ENCODE measurements at places on chromosomes 6 and 20.
A peak's percentile ranks its signal among the peaks of the same experiment; 100 is the strongest.

GRCh38 chr6:37168811-37169495 lies 999 bp upstream of the PIM1 start:
- peak; percentile 33 for DNase-seq

- DNase-seq, result no peak
Measured at GRCh38 chr6:112557435-112557834, 210.3 kb downstream of the RFPL4B start.

DNA sequence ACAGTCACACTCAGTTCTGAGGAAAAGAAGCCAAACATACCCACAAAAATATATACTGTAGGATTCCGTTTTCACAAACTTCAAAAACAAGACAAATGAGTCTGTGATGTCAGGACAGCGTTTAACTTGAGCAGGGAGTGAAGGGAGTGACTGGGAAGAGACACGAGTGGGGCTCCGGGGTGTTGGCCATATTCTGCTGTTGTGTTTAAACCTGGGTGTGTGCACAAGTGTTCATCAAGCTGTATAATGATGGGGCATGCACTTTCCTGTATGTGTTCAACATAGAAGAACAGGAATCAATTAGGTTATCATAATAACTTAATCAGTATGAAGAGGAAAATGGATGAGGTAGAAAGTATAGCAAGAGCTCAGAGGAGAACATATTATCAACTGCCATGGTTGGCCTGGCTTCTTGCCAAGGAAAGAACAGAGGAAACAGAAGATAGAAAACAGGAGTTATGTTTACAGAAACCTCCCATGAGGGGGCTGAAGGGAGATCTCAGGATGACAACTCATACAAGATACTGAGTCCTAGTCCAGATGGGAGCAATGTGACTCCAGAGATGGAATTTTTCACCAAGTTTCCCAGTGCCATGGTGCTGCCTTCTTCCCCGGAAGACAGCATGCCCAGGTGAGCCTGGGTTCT lies 15.1 kb upstream of the AFDN start:
- no peak for DNase-seq

- DNase-seq, result no peak
Measured at GRCh38 chr6:72724545-72724944, 102.7 kb downstream of the KCNQ5 start.

DNA sequence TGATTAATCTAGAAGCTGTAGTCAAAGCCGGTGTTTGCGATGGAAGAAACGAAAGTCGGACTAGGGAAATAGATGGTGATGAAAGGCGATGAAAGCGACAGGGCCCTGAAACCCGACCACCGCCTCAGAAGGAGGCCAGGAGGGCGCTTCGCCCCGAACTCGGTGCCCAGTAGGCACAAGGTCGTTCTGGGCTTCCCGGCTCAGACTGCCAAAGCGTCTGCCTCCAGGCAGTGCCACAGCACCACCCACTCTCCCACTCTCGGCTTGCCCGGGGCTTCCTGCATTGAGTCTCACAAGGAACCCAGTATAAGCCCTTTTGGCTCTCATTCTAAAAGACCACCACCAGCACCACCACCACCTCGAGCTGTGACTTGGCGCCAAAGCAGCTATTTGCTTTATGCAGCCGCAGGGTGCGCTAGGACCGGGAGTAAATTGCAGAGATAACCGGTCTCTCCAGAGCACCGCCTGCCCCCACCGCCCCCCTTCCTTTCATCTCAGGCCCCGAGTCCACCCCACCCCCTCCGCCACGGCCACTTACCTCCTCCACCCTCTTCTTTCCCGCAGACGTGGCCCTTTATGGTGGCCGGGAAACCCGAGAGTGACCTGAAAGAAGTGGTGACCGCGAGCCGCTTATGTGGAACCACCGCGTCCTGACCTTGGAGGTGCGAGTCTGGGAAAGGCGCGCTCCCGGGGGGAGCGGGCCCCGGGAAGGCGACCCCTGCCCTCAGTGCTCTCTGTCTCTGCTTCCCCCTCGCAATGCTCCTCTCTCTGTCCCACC lies 2.4 kb downstream of the TCF21 start:
- DNase-seq, result peak; percentile 9

DNA sequence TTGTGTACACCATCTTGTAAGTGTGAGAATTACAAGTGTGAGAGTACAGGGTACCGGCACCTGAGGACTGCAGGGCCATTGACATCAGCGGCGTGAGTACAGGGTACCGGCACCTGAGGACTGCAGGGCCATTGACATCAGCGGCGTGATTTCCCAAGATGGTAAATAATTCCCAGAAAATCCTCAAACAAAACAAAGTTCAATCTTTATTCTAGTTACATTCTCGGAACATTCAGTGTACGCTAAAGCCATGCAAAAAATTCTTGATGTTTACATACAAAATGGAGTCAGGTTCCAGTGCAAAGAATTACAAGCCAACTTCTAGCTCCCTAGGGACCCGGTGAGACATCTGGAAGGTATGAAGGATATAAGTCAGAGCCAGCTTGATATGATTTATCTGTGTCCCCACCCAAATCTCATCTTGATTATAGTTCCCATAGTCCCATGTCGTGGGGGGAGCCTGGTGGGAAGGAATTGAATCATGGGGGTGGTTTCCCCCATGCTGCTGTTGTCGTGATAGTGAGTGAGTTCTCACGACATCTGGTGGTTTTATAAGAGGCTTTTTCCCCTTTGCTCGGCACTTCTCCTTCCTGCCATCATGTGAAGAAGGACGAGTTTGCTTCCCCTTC lies 172.7 kb downstream of the TTLL2 start:
- DNase-seq, result no peak

- no peak for DNase-seq
Measured at GRCh38 chr6:46453216-46453615, 38.0 kb downstream of the RCAN2 start.

- no peak for DNase-seq
Measured at GRCh38 chr6:158121335-158121734, 46.7 kb downstream of the SERAC1 start.

DNA sequence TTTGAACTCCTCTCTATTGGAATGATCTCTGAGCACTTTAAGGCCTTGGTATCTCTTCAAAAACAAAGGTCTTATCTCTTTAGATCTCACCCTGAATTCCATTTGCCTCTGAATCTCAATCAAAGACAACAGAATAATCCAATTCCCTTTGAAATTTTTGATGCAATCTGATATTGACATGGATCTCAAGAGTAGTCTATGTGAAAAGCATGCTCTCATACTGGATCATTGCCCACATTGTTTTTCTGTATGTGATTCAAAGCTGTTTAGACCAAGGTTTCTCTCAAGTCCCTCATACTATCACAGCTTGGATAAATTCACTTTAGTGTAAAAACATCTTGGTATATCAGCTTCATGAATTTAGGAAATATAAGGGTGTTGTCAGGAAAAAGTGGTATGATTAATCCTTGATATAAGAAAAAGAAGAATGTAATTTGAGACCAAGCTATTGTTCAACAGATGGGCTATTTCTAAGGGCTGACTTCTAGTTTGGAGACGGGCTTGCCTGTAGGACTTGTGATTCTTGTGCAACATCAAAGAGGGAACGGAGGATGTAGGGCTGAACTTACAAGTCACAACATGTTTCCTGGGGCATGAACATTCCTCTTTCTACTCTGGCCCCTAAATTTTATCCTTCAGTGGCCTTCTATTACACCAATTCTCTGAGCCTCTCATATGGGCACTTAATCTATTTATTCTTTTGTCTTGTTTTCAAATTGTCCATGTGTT lies 77.9 kb upstream of the CITED2 start:
- no peak for DNase-seq

DNA sequence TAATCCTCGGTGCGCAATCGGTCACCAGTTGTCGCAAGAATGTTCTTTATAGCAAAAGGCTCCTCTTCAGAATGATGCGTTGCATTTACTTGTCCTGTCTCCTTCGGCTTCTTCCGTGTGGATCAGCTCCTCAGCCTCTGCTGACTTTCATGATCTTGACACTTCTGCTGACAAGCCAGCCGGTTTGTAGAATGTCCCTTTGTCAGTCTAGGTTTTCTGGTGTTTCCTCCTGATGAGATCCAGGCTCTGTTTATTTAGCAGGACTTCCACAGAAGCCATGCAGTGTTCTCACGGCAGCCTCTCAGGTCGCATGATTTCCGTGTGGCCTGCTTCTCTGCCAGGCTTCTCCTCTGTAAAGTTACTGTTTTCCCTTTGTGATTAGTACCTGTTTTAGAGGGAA lies 66.9 kb downstream of the STX11 start:
- no peak for DNase-seq

GRCh38 chr6:39378960-39379425 lies 56.5 kb upstream of the KCNK16 start:
- no peak for DNase-seq

- no peak for DNase-seq
Measured at GRCh38 chr6:31972709-31973350, 892 bp upstream of the DXO start.

DNA sequence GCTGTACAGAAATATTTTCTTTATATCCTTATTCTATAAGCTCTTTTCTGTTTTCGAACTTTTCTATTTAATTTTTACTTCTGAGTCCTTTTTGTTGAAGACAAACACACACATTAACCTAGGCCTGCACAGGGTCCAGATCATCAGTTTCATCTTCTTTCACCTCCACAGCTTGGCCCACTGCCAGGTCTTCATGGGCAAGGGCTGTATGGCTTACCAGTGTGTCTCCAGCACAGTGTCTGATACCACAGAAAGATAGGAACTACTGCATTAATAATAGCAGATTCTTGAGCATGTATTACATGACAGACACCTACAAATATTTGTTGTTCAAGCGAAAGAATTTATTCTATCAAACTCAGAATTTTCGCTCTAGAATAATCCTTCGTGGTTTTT lies 24.4 kb downstream of the QKI start:
- peak; percentile 46 for DNase-seq

- DNase-seq, result no peak
Measured at GRCh38 chr6:46629691-46630090, 22.9 kb downstream of the CYP39A1 start.

GRCh38 chr6:94680669-94681212 lies 896.6 kb upstream of the MANEA start:
- no peak for DNase-seq

- no peak for DNase-seq
Measured at GRCh38 chr6:41584668-41585205, 38.6 kb downstream of the FOXP4 start.

GRCh38 chr6:37648465-37649330 lies 49.0 kb downstream of the MDGA1 start:
- peak; percentile 61 for DNase-seq

GRCh38 chr6:111662072-111662793 lies 56.6 kb upstream of the TRAF3IP2 start:
- DNase-seq, result no peak

- DNase-seq, result no peak
Measured at GRCh38 chr6:161660666-161661571, 387.1 kb upstream of the AGPAT4 start.

GRCh38 chr20:50438986-50439407 lies 71.2 kb upstream of the PTPN1 start:
- DNase-seq, result no peak

GRCh38 chr20:19833395-19833794 lies 75.3 kb downstream of the RIN2 start:
- DNase-seq, result no peak

DNA sequence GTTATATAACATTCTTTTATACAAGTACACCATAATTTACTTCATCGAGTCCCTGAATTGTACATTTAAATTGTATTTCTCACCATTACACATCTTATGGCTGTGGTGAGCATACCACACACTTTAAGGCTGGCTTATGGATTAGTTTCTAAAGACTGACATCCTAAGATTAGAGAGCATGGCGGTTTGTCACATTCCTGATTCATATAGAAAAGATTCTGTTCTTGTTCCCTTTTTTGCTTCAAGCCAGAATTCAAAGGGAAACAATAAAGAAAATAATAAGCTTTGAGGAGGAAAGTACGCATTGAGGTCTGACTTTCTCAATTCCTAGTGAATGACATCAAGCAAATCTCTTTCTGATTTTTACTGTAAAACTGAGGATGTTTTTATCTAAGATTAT lies 2.5 kb downstream of the BTN1A1 start:
- no peak for DNase-seq

DNA sequence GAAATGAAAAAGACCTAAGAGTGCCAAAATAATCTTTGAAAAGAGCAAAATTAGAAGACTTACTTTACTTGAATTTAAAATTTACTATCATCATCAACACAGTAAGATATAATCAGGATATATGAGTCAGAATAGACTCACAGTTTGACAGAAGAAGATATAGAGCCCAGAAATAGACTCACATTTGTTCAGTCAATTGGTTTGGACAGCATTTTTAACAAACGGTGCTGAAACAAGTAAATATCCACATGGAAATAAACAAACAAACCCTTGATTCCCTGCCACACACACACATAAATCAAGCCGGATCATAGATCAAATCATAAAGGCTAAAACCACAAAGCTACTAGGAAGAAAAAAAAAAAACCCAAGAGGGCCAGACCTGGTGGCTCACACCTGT lies 291.1 kb downstream of the ADGRG6 start:
- no peak for DNase-seq

DNA sequence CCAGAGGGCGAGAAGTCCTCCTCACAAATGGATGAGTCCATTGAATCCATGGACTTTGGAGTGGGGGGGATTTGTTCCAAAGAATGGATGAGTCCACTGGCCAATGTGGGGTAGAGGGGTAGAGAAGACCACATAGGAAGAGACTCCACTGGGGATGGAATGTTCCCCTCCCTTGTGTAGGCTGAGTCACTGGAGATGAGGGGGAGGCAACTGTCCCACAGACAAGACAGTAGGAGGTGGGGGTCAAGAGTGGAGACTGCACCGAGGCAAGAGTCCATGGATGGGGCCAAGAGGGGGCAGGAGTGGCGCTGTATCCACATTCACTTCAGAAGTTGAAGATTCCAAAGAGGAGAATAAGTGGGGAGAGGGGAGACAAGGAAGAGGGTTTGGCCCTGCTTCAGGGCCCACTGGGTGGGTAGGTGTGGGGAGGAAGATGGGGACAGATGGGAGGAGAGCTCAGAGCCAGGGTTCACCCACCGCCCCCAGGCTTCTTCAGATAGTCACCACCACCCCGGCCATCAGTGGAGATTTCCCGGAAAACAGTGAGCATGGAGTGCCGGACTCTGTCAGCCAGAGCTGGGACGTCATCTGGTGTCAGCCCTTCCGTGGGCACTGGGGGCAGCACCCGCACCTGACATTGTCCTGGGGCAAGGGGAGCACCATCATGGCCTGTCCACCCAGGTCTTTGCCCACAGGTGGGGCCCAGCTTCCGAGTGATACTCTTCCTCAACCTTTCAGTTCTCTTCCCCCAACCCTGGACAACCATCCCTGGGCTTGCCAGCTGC lies 4.6 kb downstream of the EGFL8 start:
- DNase-seq, result no peak

DNA sequence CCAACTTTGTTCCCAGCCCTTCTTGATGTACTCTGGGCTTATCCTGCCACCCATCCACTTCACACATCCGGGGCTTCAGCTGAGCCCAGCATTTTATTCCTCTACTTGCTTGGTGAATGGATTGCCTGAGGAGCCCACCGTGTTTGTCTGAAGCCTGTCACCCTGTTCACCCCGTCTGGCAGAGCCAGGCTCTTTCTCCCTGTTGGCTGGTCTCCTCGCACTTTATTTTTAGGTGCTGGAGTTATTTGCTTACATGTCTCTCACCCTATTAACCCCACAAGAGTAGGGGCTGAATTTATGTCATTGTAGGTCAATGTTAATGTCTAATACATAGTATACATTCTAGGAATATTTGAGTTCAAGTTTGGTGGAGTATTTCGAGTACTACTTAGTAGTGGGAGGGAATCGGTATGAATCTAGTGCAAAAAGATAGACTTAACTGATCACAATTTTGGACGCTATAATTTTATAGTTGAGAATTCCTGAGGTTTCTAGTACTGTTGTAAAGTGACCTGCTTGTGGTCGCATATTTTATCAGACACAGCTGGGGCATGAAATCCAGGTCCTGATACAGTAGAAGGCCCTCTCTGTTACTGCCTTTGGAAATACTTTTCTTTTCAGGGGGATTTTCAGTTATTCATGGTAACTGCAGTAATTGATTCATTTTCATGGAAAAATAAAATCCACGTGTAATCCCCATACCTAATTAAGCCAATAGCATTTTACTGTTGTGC lies 10.8 kb downstream of the JARID2 start:
- DNase-seq, result no peak
